ENCODE measurements at places on chromosomes 2 and 18. TPM values are rescaled to one million over a fixed set of nuclear protein-coding genes. Genes with fewer than 3 reads are reported as not detected.

TEKT4 gene
- total RNA-seq: not detected

DNA sequence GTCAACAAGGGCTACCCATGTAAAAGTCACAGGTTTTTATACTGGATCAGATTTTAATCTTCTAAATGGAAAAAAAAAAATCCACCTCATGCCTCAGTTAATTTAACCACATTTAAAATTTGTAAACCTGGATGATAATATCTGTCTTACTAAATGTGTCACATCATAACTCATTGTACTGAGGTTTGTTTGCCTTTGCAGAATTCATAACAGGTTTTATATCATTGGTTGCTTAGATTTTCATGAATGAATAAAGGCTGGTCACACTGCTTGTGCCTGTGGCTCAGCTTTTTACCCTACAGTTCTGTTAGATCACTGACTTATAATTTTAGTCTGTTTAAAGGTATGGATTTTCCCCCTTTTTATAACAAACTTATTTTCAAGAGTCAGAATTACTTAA, 48.9 kb downstream of the PSMD14 start:
- DNase-seq: no peak

TRMT61B gene
- total RNA-seq: 23.1 TPM

TUBB8B gene
- total RNA-seq: 0.67 TPM

DOK6 gene
- not detected for total RNA-seq

GRCh38 chr2:133495226-133495625, 73.0 kb downstream of the NCKAP5 start:
- DNase-seq: no peak

- no peak for DNase-seq
These were observed 87.4 kb downstream of the NCKAP5 start for GRCh38 chr2:133480707-133481429.

DNAJC5G gene
- total RNA-seq: not detected

- no peak for DNase-seq
These were observed 516.5 kb downstream of the XIRP2 start for GRCh38 chr2:167404627-167405284.

TWIST2 gene
- total RNA-seq: 24.1 TPM

GRCh38 chr2:241161646-241162281, 11.5 kb downstream of the PPP1R7 start:
- peak; percentile 10 for DNase-seq

TMEM198 gene
- total RNA-seq: 1.0 TPM

DNA sequence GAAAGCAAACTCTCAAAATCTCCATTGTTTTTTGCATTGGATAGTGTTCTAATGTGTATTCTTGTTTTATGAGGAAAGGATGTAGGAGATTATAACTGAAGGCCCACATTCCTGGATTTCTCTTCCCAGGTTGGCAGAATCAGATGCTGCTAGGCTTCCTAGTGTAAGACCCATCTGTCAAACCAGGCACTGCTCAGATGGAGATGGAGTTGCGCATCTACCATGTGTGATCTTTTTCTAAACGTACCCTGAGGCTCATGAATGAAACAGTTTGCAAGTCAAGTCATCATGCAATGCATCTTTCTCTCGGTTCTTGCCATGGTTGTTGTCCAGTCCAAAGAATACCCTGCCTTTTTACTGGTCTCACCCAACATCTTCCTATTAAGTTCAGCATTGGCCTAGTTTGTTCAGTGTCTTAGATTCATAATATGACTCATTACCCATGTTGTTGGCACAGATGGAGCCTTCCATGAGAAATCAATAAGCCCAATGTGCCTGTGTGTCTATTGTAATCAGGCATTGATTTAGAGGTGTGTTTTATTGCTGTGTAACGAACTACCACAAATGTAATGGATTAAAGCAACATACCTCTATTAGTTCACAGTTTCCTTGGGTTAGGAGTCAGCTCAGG, 127.4 kb downstream of the NYAP2 start:
- no peak for DNase-seq

MBOAT2 gene
- 76.3 TPM for total RNA-seq

DNA sequence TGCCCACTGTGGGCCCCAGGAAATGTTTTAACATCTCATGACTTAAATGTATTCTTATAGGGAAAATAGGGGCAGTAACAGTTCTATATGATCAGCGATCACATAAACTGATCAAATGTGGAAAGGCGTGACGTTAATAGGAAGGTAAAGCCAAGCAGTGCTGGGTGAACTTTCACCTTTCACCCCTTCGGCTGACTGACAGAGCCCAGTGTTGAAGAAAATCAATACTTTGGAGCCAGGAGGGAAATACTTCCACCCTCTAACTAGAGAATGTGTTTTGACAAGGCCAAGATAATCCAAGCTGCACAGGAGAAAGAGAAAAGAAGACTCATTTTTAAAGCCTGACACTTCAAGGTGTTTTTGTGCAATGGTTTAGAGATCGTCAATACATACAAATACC, 116.5 kb upstream of the BOD1L2 start:
- DNase-seq: no peak

DOCK10 gene
- total RNA-seq: 8.7 TPM

DNA sequence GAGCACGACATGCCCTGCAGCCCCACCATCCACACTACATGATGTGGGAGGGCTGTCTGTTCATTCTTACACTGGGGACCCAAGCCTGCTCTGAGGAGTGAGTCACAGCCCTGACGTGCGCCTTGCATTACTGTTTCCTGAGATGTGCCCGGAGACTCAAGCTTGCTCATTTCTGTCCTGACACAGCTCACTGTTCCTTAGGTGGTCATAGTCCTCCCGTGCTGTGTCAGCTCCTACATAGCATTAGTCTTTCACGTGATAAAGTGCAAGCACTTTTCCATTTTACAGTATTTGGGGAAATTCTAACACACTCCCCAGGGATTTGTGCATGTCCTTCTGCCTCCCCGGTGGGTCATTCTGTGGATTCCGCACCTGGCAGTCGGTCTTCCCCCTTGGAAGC, 46.2 kb upstream of the TRIM43B start:
- no peak for DNase-seq

DNA sequence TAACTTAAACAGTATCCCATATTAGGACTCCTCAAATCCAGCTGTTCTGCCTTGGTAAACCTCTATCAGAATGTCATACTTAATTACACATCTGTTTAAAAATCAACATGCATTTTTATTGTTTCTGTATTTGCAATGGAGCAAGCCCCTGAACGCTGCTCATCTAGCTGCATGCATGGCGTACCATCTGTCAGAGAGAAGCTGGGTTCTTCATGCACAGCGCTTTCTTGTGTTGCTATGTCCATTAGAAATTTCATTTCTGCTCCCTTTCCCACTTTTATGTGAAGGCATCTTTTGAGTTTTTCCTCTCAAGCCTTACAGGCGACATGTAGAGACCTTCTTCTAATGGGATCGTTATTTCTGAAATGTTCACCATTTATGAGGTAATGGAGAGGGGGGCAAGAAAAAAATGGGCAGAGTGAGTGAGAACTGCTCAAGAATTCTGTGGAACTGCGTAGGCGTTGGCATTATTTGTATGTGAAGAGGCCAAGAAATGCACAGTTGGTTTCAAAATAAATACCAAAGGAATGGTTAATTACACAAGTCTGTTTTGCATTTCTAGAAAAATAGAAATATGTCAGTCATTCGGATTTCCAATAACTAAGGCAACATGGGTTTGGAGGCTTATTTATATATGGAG, 31.6 kb downstream of the INSIG2 start:
- no peak for DNase-seq

PROC gene
- 0.82 TPM for total RNA-seq

GRCh38 chr2:127576433-127577207, 41.1 kb downstream of the MYO7B start:
- DNase-seq: no peak

DNA sequence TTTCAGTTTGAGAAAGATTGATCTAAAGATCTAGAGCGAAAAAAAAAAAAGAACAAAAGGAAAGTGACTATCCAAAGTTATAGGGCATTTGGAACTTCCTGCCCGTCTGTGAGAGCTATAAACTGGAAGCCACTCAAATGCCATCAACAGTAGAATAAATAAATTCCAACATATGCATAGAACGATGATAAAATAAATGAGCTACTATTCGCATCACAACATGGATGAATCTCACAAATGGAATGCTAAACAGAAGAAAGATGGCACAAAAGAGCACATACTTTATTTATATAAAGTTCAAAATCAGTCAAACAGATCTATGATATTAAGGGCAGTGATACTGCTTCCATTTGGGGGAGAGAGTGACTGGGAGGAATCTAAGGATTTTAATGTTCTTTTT, 128.8 kb downstream of the TTC32 start:
- DNase-seq: no peak

GRCh38 chr2:2294183-2294690, 36.8 kb downstream of the MYT1L start:
- DNase-seq: no peak

DNA sequence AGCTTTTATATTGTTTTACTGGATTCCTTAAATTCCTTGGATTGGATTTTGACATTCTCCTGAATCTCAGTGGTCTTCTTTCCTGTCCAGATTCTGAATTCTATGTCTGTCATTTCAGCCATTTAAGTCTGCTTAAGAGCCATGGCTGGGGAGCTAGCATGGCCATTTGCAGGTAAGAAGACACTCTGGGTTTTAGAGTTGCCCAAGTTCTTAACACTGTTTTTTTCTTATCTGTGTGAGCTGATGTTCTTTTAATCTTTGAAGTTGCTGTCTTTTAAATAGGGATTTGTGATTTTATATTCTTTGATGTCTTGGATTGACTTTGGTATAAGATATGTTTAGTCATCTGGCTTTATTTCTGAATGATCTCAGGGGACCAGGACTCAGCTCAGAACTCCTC, 677.2 kb downstream of the CCDC85A start:
- no peak for DNase-seq

DNA sequence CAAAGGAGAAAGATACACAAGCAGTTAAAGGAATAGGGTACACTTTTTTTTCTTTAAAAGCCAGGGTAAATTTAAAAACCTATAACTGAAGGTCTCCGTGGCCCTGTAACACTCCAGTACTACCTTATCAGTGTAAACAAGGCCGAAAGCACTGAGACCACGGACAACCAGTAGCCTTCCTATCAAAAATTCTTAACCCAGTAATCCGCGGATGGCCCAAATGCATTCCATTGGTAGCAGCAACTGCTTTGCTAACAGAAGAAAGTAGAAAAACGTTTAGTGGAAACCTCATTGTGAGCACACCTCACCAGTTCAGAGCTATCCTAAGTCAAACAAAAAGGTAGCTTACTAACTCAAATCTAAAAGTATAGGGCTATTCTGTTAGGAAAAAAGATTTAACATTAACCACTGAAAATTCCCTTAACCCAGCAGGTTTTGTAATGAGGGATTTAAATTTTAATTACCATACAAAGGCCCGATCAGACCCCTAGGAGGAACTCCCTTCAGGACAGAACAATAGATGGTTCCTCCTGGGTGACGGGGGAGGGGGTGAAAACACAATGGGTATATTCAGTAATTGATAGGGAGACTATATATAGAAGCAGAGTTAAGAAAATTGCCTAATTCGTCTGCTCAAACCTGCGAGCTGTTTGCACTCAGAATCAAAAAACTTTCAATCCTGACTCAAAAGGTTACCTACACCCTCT, 50.8 kb upstream of the CWC22 start:
- no peak for DNase-seq

DNA sequence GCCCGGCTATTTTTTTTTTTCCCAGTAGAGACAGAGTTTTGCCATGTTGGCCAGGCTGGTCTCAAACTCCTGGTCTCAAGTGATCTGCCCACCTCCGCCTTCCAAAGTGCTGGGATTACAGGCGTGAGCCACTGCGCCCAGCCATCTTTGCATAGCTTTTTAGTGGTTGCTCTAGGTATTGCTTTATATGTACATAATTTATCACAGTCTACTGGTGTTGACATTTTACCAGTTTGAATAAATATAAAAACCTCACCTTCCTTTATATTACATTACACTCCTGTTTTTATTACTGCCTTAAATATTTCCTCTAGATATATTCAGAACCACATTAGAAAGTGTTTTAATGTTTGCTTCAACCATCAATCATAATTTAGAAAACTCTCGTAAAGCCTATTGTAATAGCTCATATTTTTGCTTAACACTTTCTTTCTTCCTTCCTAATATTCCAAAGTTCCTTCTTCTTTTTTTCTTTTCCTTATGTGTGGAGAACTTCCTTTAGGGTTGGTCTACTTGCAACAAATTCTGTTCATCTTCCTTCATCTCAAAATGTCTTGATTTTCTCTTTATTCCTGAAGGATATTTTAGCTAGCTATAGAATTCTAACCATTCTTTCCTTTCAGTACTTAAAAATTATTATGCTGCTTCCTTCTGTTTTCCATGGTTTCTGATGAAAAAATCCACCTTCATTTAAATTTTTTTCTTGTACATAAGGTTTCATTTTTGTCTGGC, 82.2 kb upstream of the DAPL1 start:
- no peak for DNase-seq

CTAGE1 gene
- not detected for total RNA-seq

- no peak for DNase-seq
These were observed 143.4 kb downstream of the CYRIA start for GRCh38 chr2:16522031-16522831.

CCDC121 gene
- total RNA-seq: 0.81 TPM

CCDC88A gene
- 31.9 TPM for total RNA-seq

IL18R1 gene
- 2.2 TPM for total RNA-seq

ZNF142 gene
- total RNA-seq: 23.1 TPM

DNA sequence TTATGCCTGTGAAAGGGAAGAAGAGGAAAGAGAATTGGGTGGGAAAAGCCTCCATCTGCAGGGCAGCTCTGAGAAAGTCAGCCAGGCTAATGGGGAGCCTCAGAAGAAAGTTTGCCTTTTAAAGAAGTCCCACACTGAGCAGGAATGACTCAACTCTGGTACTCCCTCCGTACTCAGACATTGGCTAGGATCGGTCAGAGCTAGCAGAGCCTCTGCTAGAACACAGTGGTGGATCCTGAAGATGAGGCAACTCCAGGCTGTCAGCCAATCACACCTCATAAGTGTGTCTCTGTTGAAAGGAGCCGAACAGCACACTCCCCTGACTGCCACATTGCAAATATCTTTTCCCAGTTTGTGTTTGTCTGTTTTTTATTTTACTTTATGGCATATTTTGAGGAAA, 96.9 kb downstream of the HNRNPLL start:
- peak; percentile 81 for DNase-seq

GRCh38 chr2:150752229-150752628, 264.8 kb upstream of the RND3 start:
- no peak for DNase-seq

CNGA3 gene
- total RNA-seq: not detected

- no peak for DNase-seq
These were observed 992.7 kb downstream of the BCL11A start for GRCh38 chr2:59560769-59561168.
